ENCODE measurements at places on chromosomes 13 and 19. TPM values are rescaled to one million over a fixed set of nuclear protein-coding genes. Genes with fewer than 3 reads are reported as not detected.

The COG6 gene
- total RNA-seq: 37.2 TPM

The IGFL3 gene
- not detected for total RNA-seq

The BCL2L12 gene
- 22.1 TPM for total RNA-seq

The BEST2 gene
- total RNA-seq: not detected

The DZIP1 gene
- total RNA-seq: not detected

The ELF1 gene
- total RNA-seq: 188 TPM

The SIGLEC9 gene
- total RNA-seq: 3.9 TPM

GRCh38 chr13:45231722-45232121 lies 30.9 kb upstream of the KCTD4 start:
- no peak for DNase-seq

GRCh38 chr13:41650706-41651105 lies 193.4 kb downstream of the RGCC start:
- no peak for DNase-seq

- DNase-seq: no peak
These were observed 506.9 kb downstream of the TBC1D4 start for GRCh38 chr13:74975111-74975510.

GRCh38 chr13:63433546-63434150 lies 2018.0 kb upstream of the PCDH20 start:
- DNase-seq: no peak

DNA sequence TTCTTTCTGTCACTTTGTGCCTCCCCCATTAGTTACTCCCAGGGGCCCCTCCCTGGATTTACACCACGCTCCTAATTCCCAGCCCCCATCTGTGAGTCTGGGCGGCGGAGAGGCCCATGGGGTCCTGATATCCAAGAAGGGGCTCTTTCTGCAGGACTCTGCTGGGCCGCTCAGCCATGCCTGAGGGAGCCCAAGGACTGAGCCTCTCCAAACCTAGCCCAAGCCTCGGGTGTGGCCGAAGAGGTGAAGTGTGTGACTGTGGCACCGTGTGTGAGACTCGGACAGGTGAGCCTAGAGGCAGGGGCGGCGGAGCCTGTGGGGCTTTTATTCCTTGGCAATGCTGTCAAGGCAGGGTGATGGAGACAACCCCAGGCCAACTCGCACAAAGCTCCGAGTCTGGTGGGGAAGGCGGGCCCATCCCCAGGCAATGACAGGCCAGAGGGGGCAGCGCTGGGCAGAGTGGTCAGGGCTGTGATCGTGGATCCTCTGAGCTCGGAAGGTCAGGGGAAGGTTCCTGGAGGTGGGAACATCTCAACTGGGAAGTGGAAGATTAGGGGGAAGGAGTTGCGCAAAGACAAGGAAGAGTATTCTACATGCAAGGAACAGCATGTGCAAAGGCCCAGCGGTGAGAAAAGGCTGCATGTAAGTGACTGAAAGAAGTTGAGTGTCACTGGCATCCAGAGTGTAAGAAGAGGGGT lies 1.6 kb downstream of the PLEKHG2 start:
- peak; percentile 59 for DNase-seq

DNA sequence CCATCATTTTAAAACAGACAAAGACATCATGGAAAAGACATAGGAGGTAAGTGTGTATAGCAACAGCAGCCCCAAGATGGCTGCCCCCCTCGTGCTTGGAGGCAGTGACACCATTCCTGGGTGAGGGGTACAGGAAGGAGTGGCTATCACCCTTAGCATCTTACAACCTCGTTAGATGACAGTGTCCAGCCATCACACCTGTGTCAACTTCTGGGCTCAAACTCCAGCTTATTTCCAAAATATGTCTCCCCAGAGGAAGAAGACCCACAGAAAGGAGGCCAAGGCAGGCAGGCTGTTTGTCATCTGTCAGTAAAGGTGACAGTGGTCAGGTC lies 27.5 kb downstream of the EPS15L1 start:
- DNase-seq: no peak

DNA sequence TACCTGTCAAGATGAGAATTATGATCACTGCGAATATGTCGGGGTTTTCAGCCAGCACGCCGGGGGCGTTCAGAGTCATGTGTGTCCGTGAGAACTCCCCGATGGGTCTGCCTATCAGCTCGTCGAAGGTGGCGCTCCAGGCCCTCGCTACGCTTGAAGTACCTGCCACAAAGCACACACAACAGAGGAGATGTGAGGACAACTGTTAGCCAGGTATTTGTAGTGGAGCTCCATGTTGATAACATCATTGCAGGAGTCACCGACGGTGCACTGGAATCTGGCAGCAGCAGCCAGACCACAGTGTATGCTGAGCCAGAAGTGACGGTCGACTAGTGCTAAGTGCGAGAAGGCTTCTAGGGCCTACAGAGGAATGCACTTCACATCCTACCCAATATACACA lies 62.7 kb downstream of the SLC7A1 start:
- DNase-seq: no peak

DNA sequence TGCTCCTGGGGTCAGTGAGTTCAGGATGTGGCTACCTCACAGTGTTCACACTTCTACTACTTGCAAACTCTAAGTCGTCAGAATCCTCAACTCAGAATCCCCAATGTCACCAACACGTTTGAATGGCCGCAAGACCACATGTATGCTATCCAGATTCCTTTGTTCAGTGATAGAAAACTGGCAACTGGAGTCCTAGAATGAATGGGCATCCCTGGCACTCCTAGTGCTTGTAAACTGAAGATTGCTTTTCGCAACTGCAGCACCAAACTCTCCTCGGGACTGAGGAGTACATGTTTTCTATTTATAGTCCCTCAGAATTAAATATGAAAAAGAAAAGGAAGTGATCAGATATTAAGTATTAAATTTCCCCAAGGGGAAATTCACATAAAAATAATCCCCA lies 4.9 kb downstream of the SMAD9 start:
- no peak for DNase-seq

DNA sequence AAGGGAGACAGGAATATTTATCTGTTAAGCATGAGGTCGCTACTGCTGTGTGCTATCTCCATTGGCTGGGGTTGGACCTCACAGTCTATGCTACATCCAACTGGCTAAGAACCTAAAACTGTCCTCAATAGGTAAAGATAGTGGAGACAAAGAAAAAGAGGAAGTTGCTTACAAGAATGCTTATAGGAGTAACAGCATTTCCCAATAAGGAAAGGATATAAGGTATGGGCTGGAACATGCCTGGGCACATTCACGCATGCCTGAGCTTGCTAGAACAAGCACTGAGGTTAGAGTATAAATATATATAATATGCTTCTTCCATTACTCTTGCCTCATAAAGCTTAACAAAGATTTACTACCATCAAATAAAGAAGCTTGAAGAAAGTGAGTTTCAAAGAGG lies 47.9 kb upstream of the CEACAM21 start:
- no peak for DNase-seq

- DNase-seq: no peak
These were observed 65.0 kb upstream of the GTF2F2 start for GRCh38 chr13:45055198-45055901.

DNA sequence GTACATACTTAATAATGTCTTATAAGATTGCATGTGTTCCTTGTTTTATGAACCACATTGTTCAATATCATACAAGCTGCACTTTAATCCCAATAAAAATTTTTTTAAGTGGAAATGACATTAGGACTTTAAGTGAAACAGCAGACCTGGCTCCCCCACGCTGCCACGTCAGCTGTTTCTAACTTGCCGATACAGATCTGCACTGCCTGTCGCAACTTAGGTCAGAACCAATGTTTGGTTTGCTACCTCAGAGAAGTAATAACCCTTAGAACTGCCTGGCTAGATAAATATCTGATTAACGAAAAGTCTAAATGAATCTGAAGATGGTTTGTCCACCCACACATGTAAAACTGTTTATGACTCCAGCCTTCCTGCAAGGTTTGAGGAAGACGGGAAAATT lies 327.5 kb upstream of the DACH1 start:
- DNase-seq: no peak

- DNase-seq: no peak
These were observed 34.5 kb downstream of the PLEKHJ1 start for GRCh38 chr19:2201473-2202148.

GRCh38 chr19:4780860-4781259 lies 10.7 kb upstream of the FEM1A start:
- no peak for DNase-seq

DNA sequence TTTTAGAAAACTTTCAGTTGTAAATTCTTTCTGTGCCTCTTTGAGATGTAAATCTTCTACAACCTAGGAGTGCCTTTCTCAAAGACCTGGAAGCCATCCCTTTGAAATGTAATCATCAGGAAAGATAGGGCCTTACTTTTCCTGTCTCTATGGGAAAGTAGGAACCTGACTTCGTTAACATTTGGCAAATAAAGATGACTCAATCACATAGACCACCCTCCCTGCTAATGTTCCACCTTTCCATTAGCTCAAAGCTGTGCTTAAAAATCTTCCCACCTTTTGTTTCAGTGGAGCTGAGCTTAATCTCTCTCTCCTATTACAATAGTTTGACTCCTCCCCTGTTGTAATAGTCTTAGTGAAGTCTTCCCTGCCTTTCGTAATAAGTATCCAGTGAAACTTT lies 247.7 kb downstream of the OLFM4 start:
- DNase-seq: no peak

DNA sequence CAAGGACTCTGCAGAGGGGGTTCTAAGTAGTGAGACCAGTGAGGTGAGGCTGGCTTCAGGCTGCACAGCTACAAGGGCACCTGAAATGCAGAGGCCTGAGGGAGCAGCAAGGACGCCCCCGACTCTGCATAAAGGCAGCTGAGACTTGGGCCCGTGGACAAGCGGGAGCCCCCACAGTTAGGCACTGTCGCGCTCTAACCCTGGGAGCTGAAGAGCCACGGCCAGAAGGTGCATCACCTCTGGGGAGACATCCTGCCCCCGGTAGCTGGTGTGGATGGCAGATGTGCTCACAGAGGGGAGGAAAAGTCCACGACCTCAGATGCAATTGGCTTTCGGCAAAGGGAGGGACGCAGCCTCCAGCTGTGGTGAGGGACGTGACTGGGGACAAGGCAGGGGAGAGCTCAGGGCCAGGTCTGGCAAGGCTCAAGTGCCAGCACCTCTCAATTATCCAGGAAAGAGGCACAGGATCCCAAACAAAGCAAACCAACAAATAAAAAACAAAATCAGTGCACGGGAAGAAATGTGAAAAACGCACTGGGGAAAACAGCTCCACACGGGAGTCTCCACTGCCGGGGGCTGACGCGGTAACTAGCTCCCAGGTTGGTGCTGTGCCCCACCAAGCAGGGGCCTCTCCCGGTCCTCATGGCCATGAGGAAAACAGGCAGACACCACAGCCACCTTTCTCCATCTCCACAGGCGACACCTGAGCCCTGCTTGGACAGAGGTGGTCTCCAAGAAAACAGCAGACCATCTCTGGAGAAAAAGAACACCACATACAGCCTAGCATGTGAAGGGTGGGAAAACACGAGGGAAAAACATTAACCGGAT lies 23.0 kb upstream of the PLPP2 start:
- DNase-seq: no peak

GRCh38 chr19:51135004-51135403 lies 7.1 kb upstream of the SIGLEC7 start:
- no peak for DNase-seq

GRCh38 chr13:113302986-113303385 lies 5.9 kb downstream of the LAMP1 start:
- DNase-seq: no peak

DNA sequence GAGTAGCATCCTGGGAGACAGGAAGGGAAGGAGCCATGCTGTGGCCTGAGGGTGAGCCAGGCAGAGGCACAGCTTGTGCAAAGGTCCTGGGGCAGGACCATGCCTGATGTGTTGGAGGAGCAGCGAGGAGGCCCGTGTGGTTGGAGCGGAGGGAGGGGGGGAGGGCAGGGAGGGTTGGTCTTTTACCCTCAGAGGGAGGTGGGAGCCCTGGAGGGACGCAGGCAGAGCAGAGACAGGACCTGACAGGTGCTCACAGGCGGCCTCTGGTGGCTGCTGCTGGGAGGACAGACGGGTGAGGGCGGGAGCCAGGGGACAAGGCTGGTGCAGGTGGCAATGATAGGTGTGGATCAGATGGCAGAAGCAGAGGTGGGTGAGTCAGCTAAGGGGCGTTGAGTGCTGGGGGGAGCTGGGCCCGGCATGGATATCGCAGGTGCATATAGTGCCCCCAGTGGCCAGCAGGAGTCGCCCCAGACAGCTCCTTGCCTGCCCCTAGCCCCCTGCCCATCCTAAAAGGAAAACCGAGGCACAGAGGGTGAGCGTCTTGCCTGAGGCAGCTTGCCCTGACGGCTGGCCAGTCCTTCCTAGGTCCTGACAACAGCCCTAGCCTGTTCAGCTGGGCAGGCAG lies 9.8 kb upstream of the GNA15 start:
- peak; percentile 68 for DNase-seq

DNA sequence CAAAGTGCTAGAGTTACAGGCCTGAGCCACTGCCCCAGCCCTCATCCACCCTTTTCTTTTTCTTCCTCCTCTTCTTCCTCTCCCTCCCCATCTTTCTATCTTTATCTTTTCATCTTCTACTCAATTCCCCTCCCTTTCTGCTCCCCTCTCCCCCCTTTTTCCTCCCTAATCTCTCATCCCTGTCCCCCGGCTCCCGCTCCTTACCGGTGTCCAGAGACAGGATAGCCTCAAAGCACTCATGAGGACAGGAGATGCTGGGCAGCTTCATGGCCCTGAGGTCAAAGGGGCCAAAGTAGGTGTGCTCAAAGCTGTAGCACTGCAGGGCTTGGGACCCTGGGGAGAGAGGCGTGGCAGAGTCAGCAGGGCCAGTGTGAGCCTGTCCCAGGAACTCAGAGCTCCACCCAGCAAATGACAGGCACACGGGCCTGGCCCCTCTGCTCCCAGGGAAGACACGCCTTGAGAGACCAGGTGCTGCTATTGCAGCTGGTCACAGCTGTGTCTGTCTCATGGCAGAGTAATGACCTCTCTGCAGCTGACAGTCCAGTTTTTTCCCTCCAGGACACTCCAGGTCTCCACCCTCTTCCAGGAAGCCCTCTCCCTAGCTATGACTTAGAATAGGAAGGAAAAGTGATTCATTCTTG lies 2.6 kb downstream of the LYPD5 start:
- no peak for DNase-seq

DNA sequence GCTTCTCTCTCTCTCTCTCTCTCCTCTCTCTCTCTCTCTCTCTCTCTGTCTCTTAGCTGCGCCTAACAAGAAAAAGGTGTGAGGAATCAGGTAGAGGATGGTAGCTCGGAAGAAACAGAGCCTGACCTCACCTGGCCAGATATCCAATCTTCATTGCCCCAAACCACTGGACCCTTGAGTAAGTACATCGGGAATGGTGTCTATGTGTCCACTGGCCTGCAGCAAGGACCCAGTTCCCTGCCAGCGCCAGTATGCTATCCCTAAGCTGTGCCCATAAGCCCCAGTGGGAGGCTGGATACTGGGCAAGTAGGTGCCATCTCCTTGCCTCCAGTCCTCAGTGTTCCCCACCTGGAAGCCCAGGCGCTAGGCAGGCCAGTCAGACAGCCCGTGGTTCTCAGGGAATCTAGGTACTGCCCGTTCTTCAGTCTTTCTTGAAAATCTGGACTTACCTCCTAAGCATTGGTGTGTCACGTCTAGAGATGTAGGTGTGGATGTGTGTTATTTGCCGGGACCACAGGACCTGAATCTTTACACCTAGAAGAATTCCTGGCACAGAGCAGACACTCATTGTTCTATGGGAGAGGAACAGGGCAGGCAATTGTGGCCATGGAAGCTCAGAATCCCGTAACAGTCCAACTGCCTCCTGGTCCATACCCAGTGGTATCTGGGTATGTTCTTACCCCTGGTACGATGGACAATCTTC lies 7.3 kb downstream of the URAD start:
- no peak for DNase-seq

GRCh38 chr19:19428746-19429145 lies 23.3 kb downstream of the GATAD2A start:
- no peak for DNase-seq

Data from CD4-positive, alpha-beta memory T cell (primary cell).